ENCODE measurements at places on chromosomes 11 and 22. TPM values are rescaled to one million over a fixed set of nuclear protein-coding genes. Genes with fewer than 3 reads are reported as not detected.

Gene OR8B8
- polyA plus RNA-seq = not detected

Gene KRTAP5-1
- not detected for polyA plus RNA-seq

Gene CCDC116
- polyA plus RNA-seq = not detected

Gene SLC22A9
- polyA plus RNA-seq = not detected

Gene CPT1B
- 0.43 TPM for polyA plus RNA-seq

Gene MRGPRE
- not detected for polyA plus RNA-seq

DNA sequence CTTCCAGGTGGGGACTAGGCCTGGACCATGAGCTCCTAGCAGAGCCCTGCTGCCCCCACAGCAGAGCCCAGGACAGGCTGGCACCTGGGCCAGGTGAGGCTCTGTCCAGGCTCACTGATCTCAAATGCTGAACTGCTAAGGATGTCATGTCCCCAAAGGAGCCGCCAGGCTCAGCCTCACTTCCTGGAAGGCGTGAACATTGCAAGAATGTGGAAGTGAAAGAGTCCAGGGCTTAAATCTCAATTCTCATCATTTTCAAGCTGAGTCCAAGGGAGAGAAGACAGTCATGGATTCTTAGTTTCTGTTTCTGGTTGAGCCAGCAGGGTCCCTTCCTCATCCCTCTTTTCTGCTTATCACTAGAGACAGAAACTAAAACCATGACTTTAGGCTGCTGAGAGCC lies 5.0 kb downstream of the ASCL2 start:
- peak; percentile 70 for DNase-seq

DNA sequence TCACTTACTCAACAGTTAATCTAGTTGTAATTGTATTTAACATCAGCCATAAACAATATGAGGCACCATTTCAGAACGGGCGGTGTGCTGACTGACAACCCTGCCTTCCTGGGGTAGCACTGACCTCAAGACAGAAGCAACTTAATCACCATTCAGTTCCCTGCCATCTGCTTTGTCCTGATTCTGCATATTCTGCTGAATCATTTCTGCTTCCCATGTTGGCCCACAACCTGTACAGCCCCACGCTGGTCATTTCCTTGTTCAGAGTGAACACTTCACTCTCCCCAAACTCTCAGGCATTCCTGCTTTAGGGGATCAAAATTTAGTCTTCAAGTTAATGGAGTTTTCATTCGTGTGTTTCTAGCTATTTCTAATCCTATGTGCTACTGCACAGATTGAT lies 132.3 kb upstream of the ZBED5 start:
- DNase-seq = no peak

DNA sequence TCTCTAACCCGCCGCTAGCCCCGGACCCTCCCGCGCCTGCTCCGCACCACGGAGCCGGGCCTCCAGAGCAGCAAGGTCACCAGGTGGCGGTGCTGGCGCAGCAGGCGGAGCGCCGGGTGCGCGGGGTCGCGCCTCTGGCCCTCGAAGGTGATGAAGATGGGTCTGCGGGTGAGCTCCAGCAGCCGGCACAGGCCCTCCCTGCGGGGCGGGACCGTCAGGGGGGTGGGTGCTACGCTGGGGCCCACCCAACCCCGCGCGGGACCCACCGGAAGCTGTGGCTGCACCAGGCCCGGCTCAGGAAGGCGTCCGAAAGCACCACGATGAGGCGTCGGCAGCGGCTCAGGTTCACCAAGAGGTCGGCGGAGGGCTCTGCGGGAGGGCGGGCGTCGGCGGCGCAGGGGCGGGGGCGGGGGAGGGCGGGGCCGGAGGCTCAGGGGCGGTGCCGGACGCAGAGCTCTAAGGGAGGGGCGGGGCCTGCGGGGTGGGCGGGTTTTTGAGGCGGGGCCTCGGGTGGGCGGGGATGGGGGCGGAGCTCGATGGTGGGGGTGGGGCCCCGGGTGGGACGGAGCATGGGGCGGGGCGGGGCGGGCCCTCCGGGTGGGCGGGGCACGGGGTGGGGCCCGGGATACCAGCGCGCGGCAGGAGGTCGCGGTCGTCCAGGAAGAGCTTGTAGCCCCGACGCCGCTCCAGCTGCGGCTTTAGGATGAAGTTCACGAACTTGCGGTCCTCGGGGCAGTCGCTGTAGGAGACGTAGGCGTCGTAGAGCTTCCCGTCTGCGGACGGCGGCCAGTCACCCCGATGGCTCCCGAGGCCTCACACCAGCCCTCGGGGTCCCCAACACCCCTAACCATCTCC lies 7.8 kb downstream of the SIGIRR start:
- DNase-seq = peak; percentile 83

- no peak for DNase-seq
These were observed 555.1 kb downstream of the OPCML start for GRCh38 chr11:132977241-132977640.

DNA sequence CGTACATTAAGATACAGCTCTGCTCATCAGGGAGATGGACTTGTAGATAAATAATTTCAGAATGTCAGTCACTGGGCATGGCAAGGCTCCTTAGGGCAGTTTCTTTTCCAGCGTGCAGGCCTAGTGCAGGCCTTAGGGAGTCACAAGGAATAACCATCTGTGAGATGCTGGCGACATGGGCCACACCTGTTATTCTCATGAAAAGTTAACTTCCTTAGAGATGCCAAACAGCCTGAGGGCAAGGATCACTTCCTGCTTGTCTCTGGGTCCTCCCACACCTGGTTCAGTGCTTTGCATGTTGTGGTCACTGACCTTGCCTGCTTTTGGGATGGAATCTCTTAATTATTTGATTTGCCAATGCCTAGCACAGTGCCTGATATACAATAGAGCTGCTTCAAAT lies 70.6 kb downstream of the ST3GAL4 start:
- no peak for DNase-seq

DNA sequence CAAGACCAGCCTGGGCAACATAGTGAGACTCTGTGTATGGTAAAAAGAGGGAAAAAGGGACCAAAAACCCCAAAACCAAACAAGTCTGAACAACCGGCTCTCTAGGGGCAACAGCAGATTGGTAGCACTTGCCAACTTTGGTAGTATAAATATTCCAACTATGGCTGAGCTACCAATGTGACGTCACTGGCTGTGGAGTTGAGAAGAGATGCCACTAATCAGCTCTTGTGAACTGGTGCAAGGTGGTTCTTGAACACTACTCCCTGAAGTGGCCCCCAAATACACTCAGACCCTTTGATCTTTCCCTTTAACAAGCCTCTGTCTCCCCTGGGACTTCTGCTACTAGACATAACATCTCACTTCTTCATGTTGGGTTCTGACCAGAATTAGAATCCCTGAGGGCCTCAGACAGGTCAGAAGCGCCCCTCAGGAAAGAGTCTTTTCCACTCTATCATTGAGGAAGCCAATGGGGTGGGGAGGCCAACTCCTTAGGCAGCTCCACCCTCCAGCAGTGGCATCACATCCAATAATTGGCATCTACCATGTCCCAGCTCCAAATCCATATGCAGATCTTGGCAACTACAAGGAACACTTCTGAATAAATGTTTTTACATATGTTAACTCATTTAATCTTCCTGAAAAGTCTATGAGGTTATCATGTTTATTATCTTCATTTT lies 49.2 kb downstream of the RPL27A start:
- DNase-seq = no peak

Data from naive B cell (primary cell).